Amniotic stem cell (primary cell): ENCODE measurements at places on chromosomes 16 and 17.

DNA sequence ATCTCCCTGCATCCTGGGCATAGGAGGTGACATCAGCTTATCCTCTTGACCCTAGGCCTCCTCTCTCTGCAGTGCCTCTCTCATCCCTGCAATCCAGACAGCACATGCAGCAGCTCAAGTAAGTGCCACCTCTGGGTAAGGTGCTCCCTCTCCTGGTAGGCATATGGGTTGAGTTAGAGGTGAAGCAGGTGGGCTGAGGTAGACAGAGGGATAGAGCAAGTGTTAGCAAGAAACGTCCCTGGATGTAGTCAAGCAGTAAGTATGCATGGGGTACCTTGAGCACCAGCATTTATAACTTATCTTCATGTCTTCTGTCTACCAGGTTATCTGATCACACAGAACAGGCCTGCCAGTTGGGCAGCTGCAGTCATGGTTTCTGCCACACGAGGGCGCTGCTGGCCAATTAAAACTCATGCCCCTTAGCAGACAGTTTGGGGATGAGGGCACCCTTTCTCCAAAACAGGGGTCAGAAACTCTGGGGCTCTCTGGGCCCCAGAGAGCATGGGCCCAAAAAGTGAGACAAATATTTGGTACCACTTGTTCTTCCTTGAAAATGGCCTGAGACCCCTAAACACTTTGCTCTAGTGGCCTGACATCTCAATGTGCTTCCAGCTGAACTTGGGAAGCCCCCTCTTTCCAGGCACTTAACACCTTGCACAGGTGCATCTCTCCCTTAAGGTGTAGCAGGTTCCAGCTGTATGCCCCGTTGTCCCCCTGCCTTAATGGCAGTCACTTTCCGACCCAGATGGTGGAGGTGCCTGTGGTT is 59.8 kb downstream of the NEUROD2 start:
- DNase-seq: no peak

- DNase-seq: no peak
These were observed 7.1 kb upstream of the CPSF4L start for GRCh38 chr17:73268582-73269328.

GRCh38 chr17:48569674-48570324 is 8.4 kb downstream of the HOXB4 start:
- DNase-seq: no peak

- no peak for DNase-seq
These were observed 119.2 kb downstream of the PITPNC1 start for GRCh38 chr17:67496286-67496685.

- no peak for DNase-seq
These were observed 11.9 kb downstream of the TBX2 start for GRCh38 chr17:61411261-61412142.

- DNase-seq: no peak
These were observed 17.4 kb downstream of the CTCF start for GRCh38 chr16:67579686-67580085.

DNA sequence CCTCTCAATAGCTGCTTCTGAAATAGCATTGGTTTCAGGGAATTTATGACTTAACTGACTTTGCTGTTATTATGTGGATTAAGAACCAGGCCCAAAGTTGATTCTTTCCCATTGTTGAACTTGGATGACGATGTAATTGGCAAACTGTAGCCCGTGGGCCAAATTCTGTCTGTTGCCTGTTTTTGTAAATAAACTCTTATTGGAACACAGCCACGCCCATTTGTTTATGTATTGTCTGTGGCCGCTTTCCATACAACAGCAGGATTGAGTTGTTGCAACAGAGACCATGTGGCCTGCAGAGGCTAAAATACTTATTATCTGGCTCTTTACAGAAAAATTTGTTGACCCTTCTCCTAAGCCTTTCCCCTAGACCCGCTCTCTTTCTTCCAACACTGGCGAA is 31.6 kb downstream of the NTN1 start:
- no peak for DNase-seq

DNA sequence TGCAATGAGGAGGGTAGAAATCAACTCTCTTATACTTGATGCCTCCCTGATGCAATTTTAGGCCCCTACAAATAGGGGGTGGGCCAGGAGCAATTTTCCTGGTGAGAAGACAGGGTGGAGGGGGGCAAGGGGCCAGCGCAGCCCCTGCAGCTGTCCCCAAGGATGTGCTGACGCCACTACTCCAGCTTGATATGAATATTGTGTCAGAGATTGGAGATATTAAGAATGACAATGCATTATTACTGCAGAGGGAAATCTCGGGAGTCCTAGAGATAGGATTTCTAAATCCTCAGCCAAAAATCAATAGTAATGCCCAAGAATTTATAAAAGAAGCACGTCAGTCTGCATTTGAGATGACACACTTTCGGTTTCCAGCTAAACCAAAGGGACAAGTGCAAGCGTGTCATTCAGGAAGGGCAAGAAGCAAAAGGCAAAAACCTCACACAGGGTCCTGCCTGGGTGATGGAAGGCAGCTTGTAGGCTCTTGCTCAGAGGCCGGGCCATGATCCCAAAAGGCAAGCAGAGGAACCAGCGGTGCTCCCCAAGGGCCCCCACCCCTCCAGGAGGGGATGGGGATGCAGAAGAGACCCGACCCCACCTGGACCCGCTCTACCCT is 178.8 kb downstream of the C16orf78 start:
- no peak for DNase-seq

- DNase-seq: no peak
These were observed 4.0 kb downstream of the SLC35B1 start for GRCh38 chr17:49703557-49704277.

- DNase-seq: no peak
These were observed 5.0 kb downstream of the KCTD13 start for GRCh38 chr16:29921034-29921385.

GRCh38 chr17:68344701-68345136 is 53.4 kb downstream of the ARSG start:
- DNase-seq: no peak

GRCh38 chr16:85687651-85688471 is 893 bp downstream of the GINS2 start:
- no peak for DNase-seq
